CD4-positive, alpha-beta T cell treated with Interleukin-6 for 4 hours (primary cell): ENCODE measurements at places on chromosomes 7 and 10.

- no peak for DNase-seq
Measured at GRCh38 chr7:148045521-148045920, 545.0 kb upstream of the C7orf33 start.

GRCh38 chr10:63083904-63084689 lies 49.0 kb upstream of the NRBF2 start:
- peak; percentile 42 for DNase-seq

DNA sequence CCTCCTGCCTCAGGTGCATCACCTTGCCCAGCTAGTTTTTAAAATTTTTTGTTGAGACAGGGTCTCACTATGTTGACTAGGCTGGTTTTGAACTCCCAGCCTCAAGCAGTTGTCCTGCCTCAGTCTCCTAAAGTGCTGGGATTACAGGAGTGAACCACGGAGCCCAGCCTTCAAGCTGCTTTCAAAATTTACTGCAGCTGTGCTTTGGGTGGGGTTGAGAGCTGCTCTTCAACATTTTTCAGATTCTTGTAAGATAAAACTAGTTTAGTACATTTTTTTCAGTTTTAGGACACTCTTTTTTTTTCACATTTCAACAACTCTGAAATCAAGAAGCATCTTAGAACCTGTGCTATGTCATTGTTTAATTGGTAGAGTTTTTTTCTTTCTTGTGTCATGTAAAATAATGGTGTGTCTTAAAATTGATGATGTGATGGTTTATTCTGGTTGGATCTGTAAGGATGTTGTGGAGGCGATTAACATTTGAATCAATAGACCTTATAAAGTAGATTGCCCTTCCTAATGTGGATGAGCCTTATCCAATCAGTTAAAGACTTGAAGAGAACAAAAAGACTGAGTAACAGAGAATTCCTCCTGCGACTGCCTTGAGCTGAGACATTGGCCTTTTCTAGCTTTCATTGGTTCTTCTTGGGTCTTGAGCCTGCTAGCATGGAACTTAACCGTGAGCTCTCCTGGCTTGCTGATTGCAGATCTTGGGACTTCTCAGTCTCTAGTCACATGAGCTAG lies 13.5 kb downstream of the PLEKHA8 start:
- DNase-seq, result no peak

- DNase-seq, result no peak
Measured at GRCh38 chr7:151150388-151150787, 17.1 kb downstream of the GBX1 start.

DNA sequence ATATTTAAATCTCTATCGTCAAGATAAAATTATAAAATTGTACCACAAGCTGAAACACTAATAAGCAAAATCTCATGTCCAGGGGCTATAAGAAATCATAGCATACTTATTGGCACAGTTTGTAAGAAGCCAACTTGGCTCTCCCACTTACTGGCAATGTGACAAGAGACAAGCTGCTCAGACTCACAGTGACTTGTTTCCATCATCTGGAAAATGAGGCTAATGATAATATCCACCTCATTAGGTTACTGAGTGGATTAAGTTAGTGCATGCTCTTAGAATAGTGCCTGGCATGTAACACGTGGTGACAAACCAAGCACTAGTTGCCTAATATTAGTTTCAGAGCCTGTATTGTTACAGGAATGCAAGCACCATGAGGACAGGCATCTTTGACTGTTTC lies 234.4 kb downstream of the GLI3 start:
- no peak for DNase-seq

DNA sequence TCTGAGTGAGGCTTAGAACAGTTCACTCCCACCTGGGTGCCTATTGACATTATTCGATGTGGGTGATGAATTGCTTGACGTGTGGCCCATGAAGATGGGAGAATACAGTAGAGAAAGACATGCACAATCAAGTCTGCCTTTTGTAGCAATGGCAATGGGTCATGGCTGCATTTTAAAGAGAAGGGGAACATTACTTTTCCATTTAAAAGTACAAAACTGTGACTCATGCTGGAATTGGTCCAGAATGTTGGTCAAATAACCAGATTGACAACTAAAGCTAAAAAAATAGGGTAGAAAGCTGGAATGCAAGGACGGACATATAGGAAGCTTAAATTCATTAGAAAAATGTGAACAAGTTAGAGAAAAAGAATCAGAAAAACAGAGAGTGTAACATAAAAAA lies 104.1 kb upstream of the SLC25A13 start:
- no peak for DNase-seq

GRCh38 chr7:108611268-108611667 lies 41.6 kb downstream of the DNAJB9 start:
- no peak for DNase-seq

DNA sequence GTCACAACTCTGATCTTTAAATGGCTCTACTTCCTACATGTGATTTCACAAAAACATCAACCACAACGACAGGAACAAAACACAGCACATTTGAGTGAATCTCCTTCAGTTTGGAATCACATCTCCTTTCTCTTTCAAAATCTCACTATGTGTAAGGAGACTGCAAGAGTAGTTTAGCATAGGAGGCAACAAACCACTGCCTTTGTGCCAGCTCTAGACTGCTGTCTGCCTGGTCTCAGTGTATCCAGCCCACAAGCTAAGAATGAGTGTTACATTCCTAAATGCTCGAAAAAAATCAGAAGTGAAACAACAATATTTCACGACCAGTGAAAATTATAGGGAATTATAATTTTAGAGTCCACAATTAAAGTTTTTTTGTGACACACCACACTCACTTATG lies 217.0 kb upstream of the STEAP4 start:
- DNase-seq, result no peak
